CD8-positive, alpha-beta T cell (primary cell): ENCODE measurements at places on chromosomes 7 and 10.

GRCh38 chr10:73591935-73592699 lies 975 bp upstream of the USP54 start:
- DNase-seq: no peak

GRCh38 chr10:74873803-74874454 lies 47.5 kb downstream of the KAT6B start:
- DNase-seq: no peak

DNA sequence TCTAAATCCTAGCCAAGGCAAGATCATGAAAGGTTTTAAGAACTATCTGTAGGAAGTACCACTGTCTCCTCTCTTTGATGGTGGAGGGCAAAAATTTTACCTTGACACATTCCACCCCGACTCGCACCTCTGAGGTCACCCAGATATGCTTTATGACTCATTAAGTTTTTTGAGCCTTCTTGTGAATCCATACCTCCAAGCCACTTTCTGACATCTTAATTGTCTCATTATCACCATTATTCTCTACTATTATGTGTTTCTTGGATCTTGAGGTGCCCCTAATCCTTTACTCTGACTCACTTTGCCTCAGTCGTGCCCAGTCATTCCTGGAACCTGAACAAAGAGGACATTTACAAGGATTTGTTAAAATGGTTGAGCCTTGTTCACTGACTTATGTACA lies 146.6 kb downstream of the RAPGEF5 start:
- DNase-seq: no peak

GRCh38 chr7:92769394-92769699 lies 67.0 kb downstream of the CDK6 start:
- DNase-seq: no peak

DNA sequence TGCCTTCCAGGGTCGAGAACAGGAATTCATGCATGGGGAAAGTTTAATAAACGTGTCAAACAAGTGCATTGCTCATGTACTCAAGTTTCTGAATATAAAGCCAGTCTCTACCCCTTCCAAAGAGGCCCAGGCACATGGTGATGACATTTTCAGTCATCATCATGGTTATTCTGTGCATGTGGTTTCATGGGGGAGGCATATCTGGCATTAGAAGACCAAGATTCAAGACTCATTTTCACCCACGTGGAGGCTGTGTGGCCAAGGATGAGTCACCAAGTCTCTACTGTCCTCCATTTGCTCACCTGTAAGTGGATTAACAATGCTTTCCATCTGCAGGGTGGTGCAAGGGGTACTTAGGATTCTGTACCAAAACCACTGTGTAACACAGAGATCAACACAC lies 34.0 kb upstream of the CNPY1 start:
- DNase-seq: no peak

DNA sequence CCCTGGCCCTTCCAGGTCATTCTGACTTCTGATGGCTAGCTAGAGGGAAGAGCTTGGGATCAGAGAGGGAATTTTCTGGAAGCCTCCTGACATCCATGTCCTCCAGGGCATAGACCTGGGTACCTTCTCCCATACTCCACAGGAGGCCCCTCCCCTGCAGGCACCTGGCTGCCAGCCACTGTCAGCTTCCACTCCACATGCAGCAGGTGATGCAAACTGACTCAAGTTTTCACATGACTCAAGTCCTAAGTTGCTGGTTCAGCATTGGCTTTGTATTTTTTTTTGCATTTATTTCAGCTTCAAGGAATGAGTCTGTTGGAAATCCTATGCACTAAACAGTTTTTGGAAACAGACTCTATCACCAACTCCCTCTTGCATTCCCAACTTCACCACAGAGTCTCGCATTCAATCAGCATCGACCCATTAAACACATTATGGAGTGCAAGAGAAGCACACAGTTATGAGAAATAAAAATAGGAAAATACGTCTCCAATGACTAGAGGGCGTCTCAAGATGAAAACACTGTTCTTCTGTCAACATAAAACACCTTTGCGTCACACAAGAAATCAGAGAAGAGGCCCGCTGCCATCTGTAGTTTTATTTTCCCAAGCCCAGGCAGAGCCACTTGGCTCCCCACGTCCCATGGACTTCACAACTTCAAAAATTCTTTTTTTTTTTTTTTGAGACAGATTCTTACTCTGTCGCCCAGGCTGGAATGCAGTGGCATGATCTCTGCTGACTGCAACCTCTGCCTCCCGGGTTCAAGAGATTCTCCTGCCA lies 362.6 kb upstream of the MGMT start:
- DNase-seq: no peak

- DNase-seq: no peak
Measured at GRCh38 chr7:71384094-71384493, 252.2 kb downstream of the GALNT17 start.
